ENCODE measurements at places on chromosomes 3 and 15.

DNA sequence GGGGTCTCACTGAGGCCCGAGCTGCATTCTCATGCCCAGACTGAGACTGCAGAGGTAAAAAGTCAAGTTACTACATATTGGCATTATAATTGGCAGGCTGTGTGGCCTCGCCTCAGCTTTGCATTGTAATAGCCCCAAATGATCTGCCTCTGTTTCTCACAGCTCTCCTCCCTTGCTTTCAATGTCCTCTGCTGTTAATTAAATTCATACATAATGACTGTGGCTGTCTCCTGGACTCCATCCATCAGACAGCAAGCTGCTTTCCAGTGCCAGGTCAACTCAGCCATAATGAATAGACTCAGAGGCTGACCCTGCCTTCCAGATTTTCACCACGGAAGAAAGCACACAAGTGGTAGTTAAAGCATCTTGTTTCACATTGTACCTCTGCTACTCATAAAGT is 7.6 kb upstream of the RTP4 start:
- no peak for DNase-seq

- no peak for DNase-seq
Measured at GRCh38 chr3:115281697-115282675, 134.9 kb upstream of the ZBTB20 start.

GRCh38 chr15:40320931-40321371 is 2.5 kb upstream of the INAFM2 start:
- DNase-seq, result no peak

GRCh38 chr3:184783319-184783718 is 28.6 kb upstream of the VPS8 start:
- DNase-seq, result no peak

GRCh38 chr15:69666921-69667811 is 214.5 kb downstream of the RPLP1 start:
- no peak for DNase-seq

- no peak for DNase-seq
Measured at GRCh38 chr3:183108470-183108869, 9.2 kb upstream of the MCCC1 start.

- no peak for DNase-seq
Measured at GRCh38 chr3:72996121-72996472, 514 bp upstream of the PPP4R2 start.

DNA sequence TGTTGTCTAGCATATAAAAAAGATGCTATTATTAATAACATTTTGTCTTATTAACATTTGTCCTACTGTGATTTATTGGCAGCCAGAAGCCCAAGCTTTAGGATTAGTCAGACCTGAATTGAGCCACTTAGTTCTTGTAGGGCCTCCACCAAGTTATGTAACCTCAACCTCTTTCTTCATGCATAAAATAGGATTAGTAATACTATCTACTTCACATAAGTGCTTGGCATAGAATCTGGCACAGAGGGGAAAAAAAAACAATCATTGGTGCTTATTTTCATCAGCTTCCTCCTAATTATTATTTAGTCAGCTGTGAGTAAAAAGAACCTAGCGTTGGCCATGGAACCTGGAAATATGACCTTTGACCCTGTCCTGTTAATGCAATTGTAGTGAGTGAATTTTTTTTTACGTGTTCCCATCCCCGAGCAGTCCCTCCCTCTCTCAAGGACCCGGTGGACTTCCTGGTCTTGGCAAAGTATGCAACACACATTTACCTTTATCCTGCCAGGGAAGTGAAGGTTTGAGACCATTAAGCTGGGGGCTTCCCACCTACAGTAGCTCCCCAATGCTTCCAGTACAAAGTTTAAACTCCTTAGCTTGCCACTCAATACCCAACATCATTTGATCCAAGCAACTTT is 136.8 kb downstream of the FHIT start:
- no peak for DNase-seq

- DNase-seq, result peak; percentile 64
Measured at GRCh38 chr15:45635191-45635638, 386 bp downstream of the SQOR start.

GRCh38 chr15:33029109-33029652 is 165.3 kb downstream of the FMN1 start:
- no peak for DNase-seq

GRCh38 chr3:133113526-133113925 is 75.3 kb downstream of the TMEM108 start:
- DNase-seq, result no peak

DNA sequence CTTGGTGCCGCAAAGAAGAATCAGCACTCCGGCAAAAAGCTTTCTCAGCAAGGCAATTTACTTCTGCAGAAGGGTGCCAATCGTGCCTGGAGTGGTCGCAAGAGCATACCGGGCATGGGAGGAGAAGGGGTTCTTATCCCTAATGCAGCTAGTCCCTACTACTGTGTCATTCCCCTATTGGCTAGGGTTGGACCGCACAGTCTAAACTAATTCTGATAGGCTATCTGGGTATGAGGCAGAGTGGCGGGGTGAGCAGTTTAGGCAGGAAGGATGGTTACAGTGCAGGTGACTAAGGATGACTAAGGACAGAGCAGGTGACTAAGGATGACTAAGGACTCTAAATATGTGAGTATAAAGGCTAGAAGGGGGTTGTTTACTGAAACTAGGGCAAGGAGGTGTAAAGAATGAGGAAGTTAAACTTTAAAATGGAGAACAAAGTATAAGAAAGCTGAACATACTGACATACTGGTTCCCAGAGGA is 52.9 kb downstream of the PGBD4 start:
- no peak for DNase-seq

DNA sequence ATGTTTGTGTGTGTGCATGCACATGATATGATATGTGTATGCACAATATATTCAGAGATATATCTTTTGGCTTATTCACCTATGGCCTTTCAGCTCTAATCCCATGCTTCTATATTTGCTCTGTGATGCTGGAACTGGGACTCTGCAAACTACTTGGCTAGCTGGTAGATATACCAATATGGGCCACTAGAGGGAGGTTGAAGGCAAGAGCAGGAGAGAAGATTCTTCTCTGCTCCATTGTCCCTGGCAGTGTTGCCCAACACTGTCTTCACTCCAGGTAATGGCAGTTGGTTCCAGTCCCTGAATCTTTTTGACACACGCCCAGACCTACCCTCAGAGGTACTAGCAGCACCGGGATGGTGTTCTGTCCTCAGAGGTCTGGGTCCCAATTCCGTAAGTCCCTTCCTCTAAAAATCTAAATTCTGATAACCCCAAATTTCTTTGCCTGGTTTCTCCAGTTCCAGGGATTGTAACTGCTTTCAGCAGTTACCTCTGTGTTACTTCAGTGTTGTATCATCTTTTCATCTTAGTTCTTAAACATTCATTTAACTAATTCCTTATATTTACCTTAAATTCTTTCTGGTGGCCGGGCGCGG is 44.7 kb downstream of the GTPBP8 start:
- DNase-seq, result peak; percentile 16

DNA sequence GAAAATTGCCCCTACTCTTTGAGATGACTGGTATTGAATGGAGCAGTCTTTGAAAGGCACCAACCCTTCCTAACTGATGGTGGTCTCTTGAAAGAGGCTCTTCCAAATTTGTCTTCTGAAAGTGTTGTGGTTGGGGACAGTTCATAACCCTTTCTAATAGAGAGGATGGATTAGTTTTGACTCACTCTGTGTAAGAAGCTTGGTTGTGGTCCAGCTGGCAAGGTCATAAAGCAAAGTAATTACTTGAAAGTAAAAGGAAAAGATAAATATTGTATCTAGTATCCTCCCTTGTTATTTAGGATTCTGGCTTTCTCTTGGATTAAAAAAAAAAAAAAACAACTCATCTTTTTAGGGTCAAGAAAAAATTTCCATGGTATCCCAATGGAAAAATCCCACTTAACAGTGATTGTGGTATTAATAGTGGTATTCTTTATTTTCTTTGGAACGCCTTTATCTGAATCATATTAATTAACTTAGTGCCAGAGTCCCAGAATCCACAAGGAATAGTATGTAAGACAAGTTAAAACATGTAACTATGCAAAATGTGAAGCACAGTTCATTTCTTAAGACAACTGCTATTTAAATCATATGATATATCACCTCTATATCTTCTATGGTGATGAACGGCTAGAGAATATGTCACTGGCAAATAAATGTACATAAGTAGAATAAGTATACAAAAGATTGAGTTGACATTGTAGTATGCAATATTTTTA is 469.3 kb upstream of the CDIN1 start:
- DNase-seq, result no peak

DNA sequence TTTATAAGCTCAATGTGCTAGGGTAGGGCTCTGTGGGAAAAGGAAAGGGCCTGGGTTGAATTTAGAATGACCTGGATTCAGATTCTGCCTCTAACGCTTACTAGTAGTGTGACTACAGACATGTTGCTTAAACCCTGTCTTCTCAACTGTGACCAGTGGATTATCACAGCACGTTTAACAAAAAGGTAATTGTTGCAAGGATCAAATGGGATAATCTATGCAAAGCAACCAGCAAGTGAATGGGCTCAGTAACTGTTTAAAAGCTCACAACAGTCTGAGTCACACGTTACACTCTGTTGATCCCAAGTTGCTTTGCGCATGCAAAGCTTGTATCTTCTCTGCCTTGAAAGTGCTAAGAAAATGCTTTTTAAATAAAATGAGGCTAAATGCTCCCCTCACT is 236.5 kb downstream of the IL20RB start:
- DNase-seq, result no peak

- DNase-seq, result no peak
Measured at GRCh38 chr3:53069422-53070068, 23.7 kb upstream of the SFMBT1 start.

- DNase-seq, result no peak
Measured at GRCh38 chr3:176097027-176097426, 1100.3 kb downstream of the TBL1XR1 start.

GRCh38 chr3:100562224-100562857 is 47.1 kb upstream of the ADGRG7 start:
- no peak for DNase-seq

- no peak for DNase-seq
Measured at GRCh38 chr3:139455206-139455605, 21.1 kb downstream of the RBP2 start.

DNA sequence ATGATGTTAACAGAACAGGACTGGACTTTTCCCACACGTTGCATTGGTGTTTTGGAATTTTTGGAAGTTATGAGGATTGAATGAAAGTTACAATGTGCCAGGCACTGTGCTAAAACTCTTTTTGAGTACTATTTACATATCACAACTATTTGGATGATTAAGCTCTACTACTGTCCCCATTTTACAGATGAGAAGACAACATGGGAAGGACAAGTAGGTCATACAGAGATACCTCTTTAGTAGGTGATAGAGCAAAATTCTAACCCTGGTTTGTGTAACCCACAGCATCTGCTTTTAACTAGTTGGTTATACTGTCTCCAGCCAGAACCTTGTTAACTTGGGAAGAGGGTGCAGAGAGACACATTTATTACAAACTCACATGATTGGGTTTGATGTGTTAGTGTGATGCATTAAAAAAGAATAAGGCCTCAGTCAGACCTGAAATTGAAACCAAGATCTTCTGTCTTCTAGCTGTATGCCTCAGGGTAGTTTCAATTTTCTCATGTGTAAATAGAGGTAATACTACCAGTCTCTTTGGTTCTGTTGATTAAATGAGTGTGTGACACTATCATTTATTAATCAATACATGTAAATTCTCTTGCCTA is 1.4 kb downstream of the NDUFB4 start:
- no peak for DNase-seq

- no peak for DNase-seq
Measured at GRCh38 chr15:31660816-31661215, 334.2 kb downstream of the KLF13 start.

- DNase-seq, result no peak
Measured at GRCh38 chr3:54888162-54888561, 39.7 kb downstream of the LRTM1 start.

GRCh38 chr15:29067949-29068348 is 182.2 kb downstream of the APBA2 start:
- no peak for DNase-seq

GRCh38 chr3:54858093-54858785 is 69.6 kb downstream of the LRTM1 start:
- no peak for DNase-seq

GRCh38 chr3:61152071-61152470 is 99.2 kb downstream of the FHIT start:
- no peak for DNase-seq

All from progenitor cell of endocrine pancreas (in vitro differentiated cells).